ENCODE measurements at places on chromosomes 6 and 20.

DNA sequence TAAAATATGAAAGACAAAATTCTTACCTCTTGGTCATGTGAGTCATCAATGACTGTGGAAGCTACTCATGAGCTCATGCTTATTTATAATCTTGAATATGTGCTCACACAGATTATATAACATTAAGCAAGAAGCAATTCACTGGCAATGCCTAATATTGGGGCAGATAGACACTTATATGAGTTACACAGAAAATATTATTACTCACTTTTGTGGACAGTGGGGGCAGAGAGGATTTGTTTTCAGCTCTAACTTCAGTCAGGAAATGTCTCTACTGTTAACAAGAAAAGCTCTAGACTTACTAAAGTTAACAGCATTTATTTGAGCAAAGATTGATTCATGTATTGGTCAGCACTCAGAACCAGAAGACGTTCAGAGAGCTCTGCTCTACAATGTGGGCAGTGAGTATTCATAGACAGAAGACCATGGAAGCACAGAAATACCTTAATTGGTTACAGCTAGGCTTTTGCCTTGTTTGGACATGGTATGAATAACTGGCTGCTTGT, 85.8 kb upstream of the AHI1 start:
- no peak for DNase-seq

DNA sequence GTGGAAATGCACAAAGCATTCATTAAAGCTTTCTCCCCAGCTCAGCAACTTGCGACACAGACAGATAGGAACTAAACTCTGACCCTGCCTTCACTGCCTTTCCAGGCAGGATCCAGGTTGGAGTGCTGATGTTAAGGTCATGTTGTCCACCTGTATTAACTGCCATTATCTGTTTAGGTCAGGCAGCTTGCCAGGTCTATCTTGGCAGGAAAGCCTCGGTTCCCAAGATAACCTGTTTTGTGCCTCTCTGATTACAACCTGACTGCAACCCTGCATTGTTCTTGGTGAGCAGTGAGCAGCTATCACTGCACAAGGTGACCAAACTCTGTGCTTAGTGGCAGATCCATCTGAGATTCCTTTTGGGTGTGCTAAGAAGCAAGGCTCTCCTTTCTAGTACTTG, 23.2 kb upstream of the ELOVL2 start:
- DNase-seq = no peak

DNA sequence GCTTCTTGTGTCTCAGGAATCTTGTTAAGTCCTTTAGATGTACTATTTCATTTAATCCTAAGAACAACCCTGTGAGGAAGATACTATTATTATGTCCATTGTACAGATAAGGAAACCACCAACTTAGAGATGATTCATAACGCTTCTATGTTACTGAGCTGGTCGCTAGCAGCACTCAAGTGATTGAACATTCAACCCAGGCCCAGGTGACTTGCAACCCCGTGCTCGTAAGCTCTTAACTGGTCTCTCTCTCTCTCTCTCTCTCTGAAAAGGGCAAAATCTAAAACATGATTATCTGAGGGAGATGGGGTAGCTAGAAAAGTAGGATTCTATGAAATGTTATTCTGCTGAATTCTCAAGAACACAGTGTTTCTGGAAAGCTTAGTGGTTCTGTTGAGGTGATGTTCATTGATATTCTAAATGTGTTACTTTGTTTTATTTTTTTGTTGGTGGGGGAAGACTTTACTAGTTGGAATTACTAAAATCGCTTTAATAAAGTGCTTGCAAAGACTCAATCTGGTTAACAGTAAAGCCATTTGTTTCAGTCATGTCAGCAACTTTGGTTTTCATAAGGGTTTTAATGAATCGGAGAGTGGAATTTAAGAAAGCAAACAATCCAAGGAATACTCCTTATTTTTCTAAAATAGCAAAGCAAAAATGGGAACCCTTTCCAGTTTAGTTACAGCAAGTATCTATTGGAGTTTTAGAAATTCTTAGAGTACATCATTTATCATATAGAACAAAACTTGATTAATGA, 265.0 kb upstream of the TAB2 start:
- no peak for DNase-seq

DNA sequence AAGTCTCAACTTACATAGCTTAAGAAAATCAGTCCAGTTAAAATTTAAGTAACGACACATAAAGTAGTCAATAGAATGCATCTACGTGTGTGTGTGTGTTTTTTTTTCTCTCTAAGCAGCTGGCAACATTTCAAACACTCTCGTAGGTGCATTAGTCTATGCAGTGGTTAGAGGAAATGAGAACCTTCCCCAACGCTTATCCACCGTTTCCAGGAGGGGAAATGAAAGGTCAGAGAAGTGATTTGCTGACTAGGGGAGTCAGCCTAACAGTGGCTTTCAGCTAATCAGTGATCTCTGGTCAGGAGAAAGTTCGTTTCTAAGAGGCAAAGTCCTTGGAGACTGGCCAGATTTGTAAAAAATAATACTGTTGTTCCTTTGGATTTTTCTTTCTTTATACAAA, 806.6 kb downstream of the C6orf118 start:
- DNase-seq = no peak

DNA sequence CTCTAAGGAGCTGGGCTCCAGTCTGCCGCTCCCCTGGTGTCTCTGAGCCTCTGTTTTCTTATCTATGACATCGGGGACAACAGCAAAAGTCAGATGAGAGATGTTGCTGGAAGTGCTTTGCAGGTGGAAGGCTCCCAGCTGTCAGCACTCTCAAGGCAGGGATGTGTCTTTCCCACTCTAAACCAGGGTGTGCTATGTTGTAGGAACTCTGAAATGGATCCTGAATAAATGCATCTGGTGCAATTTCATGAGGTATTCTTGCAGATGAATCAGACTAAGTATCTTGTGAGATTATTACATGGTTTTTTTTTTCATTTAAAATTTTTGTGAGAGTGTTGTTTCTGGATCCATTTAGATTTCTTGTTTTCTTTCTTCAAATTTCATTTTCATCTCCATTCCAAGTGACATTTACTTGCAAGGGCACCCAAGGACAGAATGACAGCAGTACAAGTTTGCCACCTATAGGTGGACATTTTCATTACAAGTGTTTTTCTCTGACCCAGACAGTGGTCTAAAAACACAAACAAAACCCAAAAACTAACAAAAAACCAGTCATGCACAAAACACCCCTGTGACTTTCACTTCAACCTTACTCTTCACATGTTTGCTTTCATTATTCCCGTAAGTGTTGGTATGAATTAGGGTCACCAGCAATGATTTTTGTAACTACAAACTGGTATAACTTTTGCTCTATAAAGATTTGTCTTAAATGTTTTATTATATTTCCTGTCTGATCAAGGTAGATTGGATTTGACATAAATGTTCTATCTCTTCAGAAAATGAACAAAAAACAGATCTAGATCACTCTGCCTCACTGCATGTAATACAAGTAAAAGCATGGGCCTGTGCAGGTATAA, 14.7 kb upstream of the SIM1 start:
- no peak for DNase-seq

DNA sequence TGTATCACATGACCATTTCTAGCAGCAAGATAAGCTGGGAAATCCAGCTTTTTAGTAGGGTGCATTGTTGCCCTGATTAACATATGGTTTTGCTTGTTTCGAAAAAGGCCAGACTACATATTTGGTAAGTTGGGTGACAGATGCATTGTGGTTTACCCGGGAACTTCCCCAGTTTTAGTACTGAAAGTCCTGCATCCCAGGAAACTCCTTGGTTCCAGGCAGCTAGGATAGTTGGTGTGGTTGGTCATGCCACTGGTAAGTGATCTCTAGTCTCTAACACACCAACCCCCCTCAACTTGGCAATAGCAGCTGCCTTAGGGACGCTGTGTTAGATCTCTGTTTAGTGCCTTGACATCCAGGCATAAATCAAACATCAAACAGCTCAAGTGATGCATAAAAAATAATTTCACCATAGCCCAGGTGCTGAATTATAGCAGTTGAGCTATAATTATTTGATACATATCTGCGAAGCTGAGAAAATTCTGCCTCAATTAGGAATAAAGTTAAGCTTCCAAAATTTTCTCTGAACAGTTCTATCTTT, 216.5 kb downstream of the TFAP2C start:
- no peak for DNase-seq

- DNase-seq = no peak
Measured at GRCh38 chr6:122839906-122840305, 50.8 kb downstream of the SMPDL3A start.

- no peak for DNase-seq
Measured at GRCh38 chr6:135465903-135466302, 31.6 kb downstream of the AHI1 start.

GRCh38 chr6:138526822-138527235, 27.5 kb upstream of the NHSL1 start:
- no peak for DNase-seq

DNA sequence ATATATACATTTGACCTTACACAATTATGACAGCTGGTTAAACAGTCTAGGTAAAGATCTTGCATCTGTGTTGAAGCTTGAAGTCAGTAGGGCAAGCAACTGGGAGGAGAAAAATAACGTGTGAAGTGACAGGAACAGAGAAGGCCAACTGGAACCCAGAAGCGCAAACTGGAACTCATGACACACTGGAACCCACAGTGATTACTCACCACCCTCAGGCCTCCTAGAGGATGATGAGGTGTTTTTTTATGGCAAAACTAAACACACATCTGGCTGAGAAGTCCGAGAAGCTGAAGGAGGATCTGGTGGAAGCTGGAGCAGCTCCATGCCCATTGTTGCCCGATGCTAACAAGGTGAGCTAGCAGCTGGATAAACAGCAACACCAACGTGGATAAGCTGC, 108.1 kb downstream of the TMEM200A start:
- DNase-seq = no peak

DNA sequence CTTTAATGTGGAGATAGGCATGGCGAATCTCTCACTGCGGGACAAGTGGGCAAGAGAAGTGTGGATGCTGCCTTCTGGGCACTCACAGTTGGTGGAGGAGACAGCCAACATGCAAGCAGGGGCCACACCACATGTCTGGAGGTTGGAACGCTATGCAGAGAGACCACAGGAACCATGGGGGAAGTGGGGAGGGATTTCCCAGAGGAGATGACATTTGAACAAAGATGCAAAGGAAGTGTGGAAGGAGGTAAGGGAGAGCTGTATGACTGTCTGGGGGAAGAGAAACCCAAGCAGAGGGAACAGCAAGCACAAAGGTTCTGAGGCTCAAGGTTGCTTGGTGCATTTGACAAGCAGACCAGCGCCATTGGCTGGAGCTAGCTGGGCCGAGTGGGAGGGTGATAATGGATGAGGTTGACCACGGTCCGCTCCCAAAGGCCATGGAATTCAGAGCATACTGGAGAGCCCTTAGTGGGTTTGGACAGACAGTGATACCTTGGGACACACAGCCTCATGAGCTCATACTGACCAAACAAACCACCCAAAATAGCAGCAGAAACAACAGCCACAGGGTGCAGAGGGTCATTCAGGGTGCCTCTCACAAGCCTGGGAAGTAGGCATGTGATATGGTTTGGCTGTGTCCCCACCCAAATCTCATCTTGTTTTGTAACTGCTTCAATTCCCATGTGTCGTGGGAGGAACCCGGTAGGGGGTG, 7.6 kb upstream of the FAM110A start:
- no peak for DNase-seq

GRCh38 chr6:144478483-144478882, 193.3 kb downstream of the UTRN start:
- DNase-seq = peak; percentile 2

GRCh38 chr20:54848262-54848661, 372.9 kb downstream of the DOK5 start:
- no peak for DNase-seq

- no peak for DNase-seq
Measured at GRCh38 chr6:143368426-143368825, 82.1 kb downstream of the ADAT2 start.

DNA sequence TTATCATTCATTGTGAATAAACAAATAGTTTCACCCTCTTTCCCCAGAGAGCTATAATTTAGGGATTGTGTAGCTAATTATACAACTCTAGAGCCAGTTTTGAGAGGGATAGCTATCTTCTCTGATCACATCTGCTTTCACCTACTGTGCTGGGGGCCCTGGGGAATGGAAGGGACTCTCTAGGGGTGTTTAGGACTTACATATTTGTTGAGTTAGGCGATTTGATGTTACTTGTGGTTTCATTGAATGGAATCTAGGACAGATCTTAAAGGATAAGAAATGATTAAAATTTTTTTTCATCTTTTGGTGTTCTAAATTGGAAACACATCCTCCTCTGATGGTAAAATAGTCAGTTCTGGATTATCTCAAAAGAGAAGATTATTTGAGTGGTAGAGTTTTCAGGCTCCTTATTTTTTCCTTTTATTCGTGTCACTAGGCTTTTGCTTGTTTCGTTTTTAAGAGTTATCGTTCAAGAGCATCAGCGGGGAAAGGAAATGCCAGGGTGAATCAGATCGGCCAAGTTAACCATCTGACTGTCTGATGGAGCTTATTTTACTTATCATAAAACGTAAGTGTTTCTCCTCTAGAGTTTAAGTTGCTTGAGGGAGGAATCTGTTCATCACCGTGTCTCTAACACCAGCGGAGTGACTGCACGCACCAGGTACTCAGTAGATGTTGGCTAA, 236.7 kb downstream of the FARS2 start:
- DNase-seq = no peak

DNA sequence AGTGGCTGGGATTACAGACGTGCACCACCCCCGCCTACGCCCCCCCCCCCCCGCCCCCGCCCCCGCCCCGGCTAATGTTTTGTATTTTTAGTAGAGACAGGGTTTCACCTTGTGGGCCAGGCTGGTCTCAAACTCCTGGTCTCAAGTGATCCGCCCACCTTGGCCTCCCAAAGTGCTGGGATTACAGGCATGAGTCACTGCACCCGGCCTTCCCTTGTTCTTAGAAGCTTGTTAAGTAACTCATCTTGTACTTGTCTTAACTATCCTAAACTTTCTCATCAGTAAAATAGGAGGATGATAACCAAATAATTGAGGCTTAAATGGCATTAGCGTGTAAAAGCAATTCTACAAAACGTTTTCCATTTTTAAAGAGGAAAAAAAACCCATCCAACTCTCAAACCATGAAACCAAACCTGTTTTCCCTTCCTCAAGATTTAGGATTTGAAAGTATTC, 4.2 kb downstream of the CDYL start:
- no peak for DNase-seq

GRCh38 chr6:30163090-30163917, at the start of gene TRIM15:
TSS of gene TRIM15 (plus strand) at chr6:30163546. CDS start at chr6:30163685, 139 bp downstream.
- DNase-seq = no peak

GRCh38 chr20:46303176-46303956, 4.9 kb downstream of the CDH22 start:
- no peak for DNase-seq

GRCh38 chr20:16475225-16475624, 98.0 kb downstream of the KIF16B start:
- DNase-seq = no peak

GRCh38 chr6:156021746-156022396, 566.2 kb upstream of the NOX3 start:
- DNase-seq = no peak

DNA sequence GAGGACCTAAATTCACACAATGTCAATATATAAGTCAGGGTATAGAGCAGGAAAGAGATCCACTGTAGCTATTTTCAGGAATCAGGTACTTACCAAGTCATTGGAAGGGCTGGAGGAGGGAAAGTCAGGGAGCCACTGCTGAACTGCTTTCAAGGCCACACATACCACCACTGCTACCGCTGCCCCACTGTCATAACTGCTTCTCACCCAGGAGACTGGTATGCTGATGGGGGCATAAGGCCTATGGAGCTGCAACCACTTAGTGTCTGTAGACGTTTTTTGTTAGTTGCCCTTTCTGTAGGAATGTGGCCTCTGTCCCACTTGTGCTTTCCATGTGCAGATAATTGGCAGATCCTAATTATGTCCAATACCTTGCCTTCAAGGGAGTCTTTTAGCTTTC, 5.4 kb downstream of the SMAP1 start:
- DNase-seq = no peak

- DNase-seq = no peak
Measured at GRCh38 chr6:97053643-97054411, 129.3 kb downstream of the KLHL32 start.

GRCh38 chr6:165047952-165048351, 261.5 kb downstream of the C6orf118 start:
- no peak for DNase-seq
